ENCODE measurements at places on chromosomes 2 and 18.

DNA sequence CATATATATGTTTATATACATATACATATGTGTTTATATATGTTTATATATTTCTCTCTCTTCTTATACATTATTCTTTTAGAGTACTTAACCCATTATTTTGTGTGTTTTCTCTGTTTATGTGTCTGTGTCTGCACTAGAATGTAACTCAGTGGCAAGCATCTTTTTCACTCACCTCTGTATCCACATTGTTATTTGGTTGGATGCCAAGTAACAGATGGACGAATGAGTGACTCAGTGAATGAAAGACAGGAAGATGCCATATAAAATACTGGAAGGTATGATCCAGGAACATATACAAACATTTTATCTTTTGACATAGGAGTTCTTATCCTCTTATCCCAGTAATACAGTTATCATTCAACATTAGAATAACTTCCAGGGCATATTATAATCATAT, 684.8 kb downstream of the RNF144A start:
- DNase-seq = no peak

- no peak for DNase-seq
Observed at GRCh38 chr2:223185638-223186037, 133.6 kb downstream of the KCNE4 start.

DNA sequence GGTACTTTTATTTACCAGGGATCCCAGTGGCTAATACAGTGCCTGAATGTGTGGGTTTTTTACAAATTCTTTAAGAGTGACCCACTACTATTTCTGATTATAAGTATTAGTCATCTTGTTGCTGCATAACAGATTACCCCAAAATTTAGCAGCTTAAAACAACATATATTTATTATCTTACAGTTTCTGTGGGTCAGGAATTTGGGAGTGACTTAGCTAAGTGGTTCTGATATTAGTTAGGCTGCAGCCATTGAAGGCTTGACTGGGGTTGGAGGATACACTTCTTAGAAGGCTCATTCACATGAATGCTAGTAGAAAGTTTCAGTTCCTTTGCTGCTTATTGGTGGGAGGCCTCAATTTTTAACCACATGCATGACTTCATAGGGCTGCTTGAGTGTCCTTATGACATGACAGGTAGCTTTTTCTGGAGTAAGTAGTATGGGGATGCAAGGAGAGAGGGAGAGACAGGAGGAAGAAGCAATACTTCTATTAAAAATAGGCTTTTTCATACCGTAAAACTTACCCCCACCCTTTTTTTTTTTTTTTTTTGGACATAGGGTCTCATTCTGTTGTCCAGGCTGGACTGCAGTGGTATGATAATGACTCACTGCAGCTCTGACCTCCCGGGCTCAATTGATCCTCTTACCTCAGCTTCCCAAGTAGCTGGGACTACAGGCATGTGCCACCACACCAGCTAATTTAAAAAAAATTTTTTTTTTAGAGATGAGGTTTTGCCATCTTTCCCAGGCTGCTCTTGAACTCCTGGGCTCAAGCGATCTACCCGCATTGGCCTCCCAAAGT, 13.3 kb upstream of the POLE4 start:
- peak; percentile 65 for DNase-seq

DNA sequence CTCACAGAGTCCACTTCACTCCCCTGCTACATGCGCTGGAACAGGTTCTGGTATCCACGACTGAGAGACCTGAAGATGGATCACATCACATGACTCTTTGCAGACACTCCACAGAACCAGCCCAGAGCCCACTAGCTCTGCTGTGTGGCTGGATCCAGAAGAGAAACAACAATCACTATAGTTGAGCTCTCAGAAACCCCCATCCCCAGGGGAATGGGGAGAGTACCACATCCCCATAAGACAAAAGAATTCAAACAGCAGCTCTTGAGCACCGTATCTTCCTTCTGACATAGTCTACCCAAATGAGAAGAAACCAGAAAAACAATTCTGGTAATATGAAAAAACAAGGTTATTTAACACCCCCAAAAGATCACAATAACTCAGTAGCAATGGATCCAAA, 76.4 kb downstream of the ZSWIM2 start:
- no peak for DNase-seq

DNA sequence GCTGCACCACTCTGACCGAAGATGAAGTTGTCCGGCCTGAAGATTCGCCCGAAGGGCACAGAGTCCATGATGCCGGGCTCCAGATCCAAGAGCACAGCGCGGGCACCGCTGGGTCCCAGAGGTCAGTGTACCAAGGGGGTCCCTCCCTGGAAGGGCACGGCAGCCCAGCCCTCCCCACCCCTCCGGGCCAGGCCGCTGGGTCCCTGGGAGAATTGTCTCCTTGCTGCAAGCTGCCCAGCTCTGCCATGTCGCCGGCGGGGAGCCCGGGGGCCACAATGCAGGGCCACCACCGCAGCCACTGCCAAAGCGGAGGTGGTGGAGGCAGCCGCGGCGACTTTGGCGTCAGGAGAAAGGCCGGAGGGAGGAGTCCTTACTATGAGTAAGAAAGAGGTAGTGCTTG, 189.5 kb upstream of the CYRIA start:
- no peak for DNase-seq

DNA sequence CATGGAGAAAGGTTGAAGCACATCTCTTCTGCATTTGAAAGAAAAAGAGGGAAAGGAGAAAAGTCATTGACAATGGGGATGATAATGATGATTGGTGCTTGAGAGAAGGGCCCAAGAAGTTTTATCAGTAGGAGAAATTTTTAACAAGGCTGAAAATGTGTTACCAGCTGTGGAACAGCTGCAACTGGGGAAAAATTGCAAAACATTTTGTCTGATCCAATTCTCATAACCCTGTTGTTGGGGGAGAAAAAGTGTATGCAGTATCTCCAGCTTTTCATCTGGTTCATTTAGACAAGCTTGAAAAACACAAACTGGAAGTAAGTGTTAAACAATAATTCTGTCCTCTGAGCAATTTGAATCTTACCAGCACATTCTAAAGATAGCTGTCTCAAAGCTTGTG, 92.7 kb downstream of the CSRNP3 start:
- DNase-seq = no peak

- no peak for DNase-seq
Observed at GRCh38 chr2:149931486-149931885, 343.9 kb upstream of the MMADHC start.

DNA sequence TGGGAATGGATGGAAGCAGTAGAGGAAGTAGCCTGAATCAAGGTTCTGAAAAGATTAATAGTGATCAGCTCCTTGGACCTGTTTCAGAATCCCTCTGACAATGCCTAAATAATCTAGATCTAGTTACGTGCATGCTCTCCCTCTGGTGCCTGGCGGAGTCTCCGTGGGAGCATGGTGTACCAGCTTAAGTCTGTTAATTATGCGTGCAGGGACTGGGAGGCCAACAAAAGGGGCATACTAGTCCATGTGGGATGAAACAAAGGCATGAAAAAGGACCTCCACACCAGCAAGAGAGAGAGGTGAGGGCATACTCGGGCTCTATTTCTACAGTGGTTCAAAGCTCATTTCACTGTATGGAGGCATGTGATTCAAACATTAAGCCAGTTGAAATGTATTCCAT, 200.3 kb downstream of the DPP4 start:
- DNase-seq = no peak

- DNase-seq = no peak
Observed at GRCh38 chr2:111030945-111031344, 89.8 kb upstream of the BCL2L11 start.

GRCh38 chr2:165874445-165875039, 79.0 kb downstream of the TTC21B start:
- DNase-seq = peak; percentile 50

DNA sequence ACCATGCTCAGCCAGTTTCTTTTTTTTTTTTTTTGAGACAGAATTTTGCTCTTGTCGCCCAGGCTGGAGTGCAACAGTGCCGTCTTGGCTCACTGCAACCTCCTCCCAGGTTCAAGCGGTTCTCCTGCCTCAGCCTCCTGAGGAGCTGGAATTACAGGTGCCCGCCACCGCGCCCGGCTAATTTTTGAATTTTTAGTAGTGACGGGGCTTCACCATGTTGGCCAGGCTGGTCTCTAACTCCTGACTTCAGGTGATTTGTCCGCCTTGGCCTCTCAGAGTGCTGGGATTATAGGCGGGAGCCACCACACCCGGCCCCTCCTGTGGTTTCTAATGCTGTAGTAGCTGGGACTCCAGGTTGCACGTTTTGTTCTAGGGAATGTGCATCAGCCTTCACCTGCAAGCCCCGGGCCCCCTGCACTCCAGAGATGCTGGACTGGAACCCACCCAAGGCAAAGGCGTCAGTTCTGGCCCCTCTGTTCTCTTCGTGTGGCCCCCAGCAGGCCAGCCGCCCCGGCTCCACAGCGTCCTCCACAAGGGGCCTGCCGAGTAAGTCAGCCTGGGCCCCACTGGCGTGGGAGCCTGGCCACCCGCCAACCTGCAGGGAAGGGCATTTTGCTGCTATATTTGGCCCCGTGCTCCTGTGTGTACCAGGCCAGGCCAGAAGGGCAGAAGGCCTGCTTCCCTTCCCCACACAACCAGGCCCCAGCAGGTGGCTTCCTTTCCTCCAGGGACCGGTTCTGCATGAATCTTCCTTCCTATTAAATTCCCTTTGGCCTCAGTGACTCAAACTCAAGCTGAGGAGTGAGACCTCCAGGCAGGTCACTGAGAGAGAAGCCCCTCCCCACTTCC, 25.7 kb upstream of the B3GNT7 start:
- DNase-seq = no peak

- no peak for DNase-seq
Observed at GRCh38 chr2:120454654-120455385, 108.9 kb downstream of the INHBB start.

DNA sequence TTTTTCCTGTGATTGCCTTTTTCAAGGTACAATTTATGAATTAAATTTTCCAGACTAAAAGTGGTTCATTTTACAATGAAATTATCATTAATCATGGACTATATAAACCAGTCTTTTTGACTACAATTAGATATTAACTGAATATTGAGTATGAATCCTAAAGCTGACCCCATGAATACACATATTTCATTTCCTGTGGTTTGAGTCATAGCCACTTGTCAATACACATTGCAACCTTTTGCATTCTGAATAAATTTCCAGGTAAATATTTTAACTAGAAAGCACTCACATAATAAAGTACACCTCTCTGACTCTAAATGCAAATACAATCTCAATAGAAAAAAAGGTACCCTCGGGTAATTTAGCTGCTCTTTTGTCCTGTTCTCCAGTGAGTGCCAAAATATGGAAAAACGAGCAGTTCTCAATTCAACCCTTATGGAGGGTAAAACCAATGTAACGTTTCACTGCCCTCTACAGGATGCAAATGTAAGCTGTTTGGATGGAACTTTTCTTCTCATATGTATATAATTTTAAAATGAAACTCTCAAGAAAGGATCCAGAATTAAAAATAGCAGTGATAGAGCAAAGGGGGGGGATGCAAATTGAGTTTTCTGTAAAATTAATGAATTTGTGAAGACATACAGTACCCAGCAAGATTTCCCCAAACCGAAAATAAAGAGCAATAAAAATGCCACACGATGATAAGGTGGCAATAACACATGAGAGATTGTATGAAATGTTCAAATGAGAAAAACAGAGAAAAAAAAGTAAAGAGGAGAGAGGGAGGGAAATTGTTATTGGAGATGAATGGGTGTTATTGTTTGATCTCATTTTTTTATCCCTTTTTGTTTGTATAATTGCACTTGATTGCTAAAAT, 1795.7 kb upstream of the PIK3C3 start:
- no peak for DNase-seq

DNA sequence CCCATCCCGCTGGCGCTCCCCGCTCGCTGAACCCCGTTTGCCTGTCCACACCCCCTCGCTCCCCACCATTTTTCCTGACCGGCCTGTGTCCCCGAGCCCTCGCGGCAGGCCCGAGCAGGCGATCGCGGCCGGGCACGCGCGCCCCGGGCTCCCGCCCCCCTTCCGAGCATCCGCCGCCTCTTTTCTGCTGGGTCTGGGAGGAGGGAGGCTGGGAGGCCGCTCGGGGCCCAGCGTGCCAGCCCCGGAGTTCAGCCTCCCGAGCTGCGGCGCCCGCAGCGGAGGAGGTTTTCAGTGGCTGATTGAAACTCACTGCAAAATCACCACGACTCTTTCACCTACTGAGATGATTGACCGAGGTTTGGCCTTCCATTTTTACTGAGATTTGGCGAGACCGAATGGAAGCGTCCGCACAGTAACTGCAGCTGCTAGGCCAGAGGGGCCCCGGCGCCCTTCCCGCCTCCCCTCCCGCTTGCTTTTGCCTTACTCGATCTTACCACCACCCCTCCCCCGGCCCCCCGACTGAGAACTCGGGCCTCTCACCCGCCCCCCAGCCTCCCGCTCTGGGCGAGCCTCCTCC, 4.8 kb downstream of the SOX11 start:
- no peak for DNase-seq

- no peak for DNase-seq
Observed at GRCh38 chr2:160650196-160651118, 156.8 kb upstream of the RBMS1 start.

DNA sequence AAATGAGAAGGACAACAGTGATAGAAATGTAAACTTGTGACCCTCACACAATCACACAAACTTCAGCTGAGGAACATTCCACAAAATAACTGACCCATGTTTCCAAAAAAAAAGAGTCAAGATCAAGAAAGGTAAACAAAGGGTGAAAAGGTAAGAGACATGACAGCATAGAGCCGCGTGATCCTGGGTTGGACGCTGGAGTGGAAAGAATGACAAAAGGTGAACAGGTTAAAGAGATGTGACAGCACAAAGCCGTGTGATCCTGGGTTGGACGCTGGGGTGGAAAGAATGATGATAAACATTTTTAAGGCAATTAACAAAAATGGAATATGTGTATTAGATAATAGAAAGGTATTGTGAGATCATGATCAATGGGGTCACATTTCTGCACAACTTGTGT, 110.3 kb downstream of the SNTG2 start:
- DNase-seq = no peak

DNA sequence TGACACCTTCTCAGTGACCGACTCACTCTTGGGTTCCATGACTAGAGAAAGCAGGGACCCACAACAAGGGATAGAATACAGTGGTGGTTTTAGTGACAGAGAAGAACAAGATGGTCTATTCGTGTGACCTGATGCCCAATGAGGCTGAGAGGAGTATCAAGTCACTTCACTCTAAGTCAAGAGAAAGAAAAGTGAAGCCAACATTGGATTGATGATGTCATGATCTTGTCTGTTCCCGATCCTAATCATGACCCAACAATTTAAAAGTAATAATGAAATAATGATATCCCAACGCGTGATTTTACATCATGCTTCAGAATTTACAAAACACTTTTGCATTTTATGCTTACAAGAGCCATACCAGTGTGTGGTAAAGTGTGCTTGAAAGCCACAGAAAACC, 155.6 kb upstream of the POU3F3 start:
- DNase-seq = no peak

All from GM13976 (cell line).